ENCODE measurements at places on chromosomes 1 and 21. TPM values are rescaled to one million over a fixed set of nuclear protein-coding genes. Genes with fewer than 3 reads are reported as not detected.

The CFAP107 gene
- polyA plus RNA-seq, result not detected

The SDE2 gene
- 12.7 TPM for polyA plus RNA-seq

The NHLH1 gene
- 0.19 TPM for polyA plus RNA-seq

The SMG7 gene
- polyA plus RNA-seq, result 35.1 TPM

The TTC24 gene
- not detected for polyA plus RNA-seq

The SLAMF7 gene
- polyA plus RNA-seq, result not detected

The C1orf21 gene
- 29.5 TPM for polyA plus RNA-seq

The RSPO1 gene
- not detected for polyA plus RNA-seq

The DR1 gene
- 36.1 TPM for polyA plus RNA-seq

The OR6K3 gene
- not detected for polyA plus RNA-seq

The NBPF1 gene
- polyA plus RNA-seq, result 34.7 TPM

The UTP25 gene
- 7.5 TPM for polyA plus RNA-seq

The ENAH gene
- 121 TPM for polyA plus RNA-seq

The RGS16 gene
- polyA plus RNA-seq, result 0.10 TPM

The CASQ2 gene
- polyA plus RNA-seq, result not detected

The VWA5B1 gene
- not detected for polyA plus RNA-seq

The COL11A1 gene
- polyA plus RNA-seq, result 8.3 TPM

The AXDND1 gene
- 0.27 TPM for polyA plus RNA-seq

The NUDT4B gene
- polyA plus RNA-seq, result 18.7 TPM
